Large intestine (tissue), 12 donors: ENCODE measurements at places on chromosomes 7 and 10. TPM values are rescaled to one million over a fixed set of nuclear protein-coding genes. Genes with fewer than 3 reads are reported as not detected.

DNA sequence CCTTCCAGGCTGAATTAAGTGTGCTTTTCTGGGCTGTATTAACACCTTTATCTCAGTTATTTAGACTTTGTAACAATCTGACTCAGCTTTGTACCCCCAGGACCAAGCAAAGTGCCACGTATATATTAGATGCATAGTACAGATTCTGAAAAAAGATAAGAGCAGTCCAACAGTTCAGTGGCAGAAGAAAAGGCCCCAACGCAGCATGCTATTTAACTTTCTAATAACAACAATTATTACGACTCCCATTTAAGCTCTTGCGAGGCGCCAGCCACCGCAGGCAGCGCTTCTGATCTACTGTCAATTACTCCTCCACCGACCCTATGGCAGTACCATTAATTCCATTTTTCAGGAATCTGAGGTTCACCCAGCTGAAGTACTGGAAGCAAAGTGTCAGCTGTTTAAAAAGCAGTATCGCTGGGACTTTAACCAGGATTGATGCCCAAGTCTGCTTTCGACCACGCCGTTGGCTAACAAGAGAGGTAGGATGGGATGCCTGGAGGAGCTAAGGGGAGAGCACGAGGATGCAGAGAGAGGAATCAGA lies 638 bp downstream of the LIPA start:
- no peaks in the 10 kb centered on the region for H3K27me3 ChIP-seq
- H3K27ac ChIP-seq = peak overlapping the region; percentile 96
- no peaks in the 10 kb centered on the region for H3K4me1 ChIP-seq
- no peaks in the 10 kb centered on the region for H3K36me3 ChIP-seq
- peak overlapping the region; percentile 93 for H3K4me3 ChIP-seq

DNA sequence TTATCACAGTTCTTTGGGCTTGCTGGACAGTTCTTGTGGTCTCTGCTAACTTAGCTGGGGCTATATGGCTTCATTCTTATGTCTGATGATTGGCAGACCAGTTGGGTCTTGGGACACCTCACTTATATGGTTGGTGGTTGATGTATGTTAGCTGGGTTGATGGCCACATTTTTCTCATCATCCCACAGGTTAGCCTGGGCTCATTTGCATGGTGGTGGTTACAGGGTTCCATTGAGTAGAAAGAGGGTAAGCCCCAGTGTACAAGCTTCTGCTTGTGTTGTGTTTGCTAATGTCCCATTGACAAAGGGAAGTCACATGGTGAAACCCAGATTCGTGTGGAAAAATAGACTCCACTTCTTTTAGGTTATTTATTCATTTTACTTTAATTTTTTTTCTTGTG lies 40.6 kb downstream of the TMEM60 start:
- peaks cover 4% of the 10 kb centered on the region for H3K36me3 ChIP-seq
- no peak for DNase-seq
- no peaks in the 10 kb centered on the region for H3K27me3 ChIP-seq
- H3K4me1 ChIP-seq = no peaks in the 10 kb centered on the region
- H3K27ac ChIP-seq = no peak overlapping the region
- H3K4me3 ChIP-seq = no peak overlapping the region

Gene LRRC27
- polyA plus RNA-seq = 20.7 TPM

Gene PRLHR
- polyA plus RNA-seq = 1.1 TPM

Gene MMD2
- polyA plus RNA-seq = 0.24 TPM
